T-helper 1 cell treated with Interleukin-12 subunit alpha and Interleukin-12 subunit beta and Interleukin-4 antibody, amounts not matched to agents 30 ng/mL and 1 ng/mL, for 36 hours (primary cell): ENCODE measurements at places on chromosomes 16 and 17. TPM values are rescaled to one million over a fixed set of nuclear protein-coding genes. Genes with fewer than 3 reads are reported as not detected.

The NACA2 gene
- 0.37 TPM in 1 of 2 replicates, not detected in the other for total RNA-seq

The RGS11 gene
- total RNA-seq, result 0.07 and 0.27 TPM in 2 replicates

The DNAH9 gene
- not detected in 2 replicates for total RNA-seq

The SMPD3 gene
- total RNA-seq, result 8.8 and 9.4 TPM in 2 replicates

The BANP gene
- 40.9 and 43.7 TPM in 2 replicates for total RNA-seq

The SLC5A11 gene
- 0.29 TPM in 1 of 2 replicates, not detected in the other for total RNA-seq

The APOH gene
- total RNA-seq, result not detected in 2 replicates
